ENCODE measurements at places on chromosomes 2 and 18.

DNA sequence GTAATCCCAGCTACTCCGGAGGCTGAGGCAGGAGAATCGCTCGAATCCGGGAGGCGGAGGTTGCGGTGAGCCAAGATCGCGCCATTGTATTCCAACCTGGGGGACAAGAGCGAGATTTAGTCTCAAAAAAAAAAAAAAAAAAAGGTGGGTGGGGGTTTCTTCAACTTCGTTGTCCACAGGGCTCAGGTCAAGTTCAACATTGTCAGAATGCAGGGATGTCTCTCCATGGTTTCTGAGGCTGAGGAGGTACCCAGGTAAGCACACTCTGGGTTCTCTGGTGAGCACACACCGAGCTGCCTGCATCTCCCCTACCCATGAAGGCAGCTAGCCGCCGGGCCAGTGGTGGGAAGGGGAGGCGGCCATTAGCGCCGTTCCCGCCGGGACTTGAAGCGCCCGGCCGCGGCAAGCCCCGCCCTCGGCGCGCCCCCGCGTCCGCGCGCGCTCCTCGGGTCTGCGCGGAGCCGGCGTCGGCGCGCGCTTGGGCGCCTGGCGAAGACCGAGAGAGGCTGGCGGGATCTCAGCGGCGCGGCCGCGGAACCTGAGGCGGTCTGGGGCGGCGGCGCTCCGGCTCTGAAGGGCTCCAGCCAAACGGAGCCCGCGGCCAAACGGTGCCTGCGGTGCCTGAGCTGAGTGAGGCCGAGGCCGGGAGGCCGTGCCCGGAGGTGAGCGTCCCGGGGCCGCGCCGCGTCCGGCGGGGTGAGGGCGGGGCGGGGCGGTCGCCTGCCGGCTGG lies at the start of gene UBXN2A:
Gene UBXN2A (plus strand): TSS at position 477 of the 731 bp plus-strand sequence. CDS start 17,852 bp downstream, outside the sequence.
- peak; percentile 60 for DNase-seq

DNA sequence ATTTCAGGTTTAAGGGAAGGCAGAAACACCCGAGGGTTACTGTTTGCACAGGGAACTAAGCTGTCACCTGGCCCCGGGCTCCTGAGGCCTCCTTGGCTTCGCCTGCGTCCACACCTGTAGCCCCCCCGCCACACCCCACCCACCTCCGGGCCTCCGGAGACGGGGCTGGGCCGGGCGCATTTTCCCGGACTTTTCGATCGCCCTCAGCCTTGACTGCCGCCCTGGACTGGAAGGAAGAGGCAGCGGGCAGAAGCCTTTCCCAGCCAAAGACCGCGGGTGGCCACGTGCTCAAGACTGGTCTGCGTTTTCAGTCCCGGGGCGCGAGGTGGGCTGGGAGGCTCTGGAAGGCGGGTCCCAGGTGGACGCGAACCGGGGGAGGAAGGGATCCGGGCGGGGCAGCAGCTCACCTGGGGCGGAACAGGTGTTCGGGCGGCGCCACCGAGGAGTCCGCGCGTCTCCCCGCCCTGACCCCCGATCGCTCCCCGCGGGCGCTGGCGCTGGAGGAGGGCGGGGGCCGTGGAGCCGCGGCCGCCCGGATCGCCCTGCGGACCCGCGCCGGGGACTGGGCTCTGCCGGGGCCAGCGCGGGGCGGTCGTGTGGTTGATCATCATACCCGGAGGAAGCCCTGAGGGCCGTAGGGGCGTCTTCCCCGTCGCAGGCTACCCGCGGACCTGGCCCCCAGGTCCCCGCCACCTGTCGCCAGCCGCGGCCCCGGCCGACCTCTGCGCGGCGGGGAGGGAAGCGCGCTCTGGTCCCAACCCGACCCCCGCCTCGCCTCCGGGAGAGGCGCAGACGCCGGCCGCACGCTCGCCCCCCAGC lies 3.2 kb downstream of the ID2 start:
- DNase-seq, result no peak

GRCh38 chr2:134582547-134582899 lies 136.3 kb downstream of the TMEM163 start:
- DNase-seq, result no peak

DNA sequence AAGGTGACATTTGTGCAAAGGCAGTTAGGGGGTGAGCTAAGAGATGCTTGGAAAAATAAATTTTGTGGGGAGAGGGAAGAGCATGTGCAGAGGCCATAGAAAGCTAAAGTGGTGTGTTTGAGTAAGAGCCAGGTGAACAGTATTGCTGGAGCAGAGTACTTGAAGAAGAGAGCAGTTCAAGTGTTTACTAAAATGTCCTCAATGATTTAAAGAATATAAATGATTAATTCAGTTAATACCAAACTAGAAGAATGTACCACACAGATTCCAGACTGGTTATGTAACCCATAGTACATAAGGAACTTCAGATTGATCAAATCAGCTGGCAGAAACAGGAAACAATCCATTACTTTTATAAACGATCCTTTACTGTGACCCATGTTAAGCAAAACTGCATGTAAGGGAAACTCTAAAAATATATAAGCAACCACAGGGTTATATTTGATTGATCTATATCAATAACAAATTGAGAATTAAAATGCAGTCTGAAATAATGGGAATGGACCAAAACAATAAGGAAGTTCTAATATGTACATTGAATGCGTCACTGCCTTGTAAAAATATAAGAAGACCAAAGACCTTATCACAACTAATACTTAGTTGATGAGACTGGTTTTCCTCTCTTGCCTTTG lies 76.9 kb downstream of the LDAH start:
- DNase-seq, result no peak

GRCh38 chr2:118752762-118753429 lies 94.6 kb downstream of the EN1 start:
- no peak for DNase-seq

DNA sequence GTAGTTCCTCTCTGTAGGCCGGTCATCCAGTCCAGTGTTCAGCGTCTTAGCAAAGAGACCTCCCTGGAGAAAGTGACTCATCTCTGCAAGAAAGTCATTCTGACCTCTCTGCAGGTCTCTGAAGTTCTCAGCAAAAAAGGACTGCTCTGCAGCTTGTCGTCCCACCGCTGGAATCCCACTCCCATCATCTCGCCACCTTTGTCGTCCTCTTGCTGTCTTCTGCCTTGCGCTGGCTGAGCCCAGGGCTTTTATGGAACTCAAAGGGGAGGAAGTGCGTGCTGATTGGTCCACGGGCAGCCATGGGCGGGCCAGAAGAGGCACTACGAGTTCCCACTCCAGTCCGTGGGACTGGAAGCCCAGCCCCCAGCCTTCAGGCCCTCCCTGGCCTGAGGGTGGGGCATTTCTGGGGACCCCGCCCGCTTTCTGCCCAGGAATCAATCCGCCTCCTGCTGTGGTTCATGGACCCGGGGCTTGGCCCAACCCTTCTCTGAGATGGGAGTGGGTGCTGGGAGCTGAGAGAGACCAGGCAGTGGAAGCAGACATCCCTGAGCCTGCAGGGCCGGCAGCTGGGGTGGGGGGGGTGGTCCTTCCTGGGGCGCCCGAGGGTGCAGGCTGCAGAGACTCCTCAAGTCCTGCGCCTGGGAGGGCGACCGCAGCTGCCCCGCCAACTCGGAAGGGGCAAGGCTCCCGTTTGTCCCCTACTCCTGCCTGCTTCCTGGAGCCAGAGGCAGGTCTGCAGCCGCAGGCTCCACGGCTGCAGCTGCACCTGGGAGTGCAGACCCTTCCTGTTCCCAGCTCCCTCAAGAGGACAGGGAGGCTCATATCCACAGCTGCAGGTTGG lies 660.7 kb upstream of the RAB6C start:
- DNase-seq, result no peak

GRCh38 chr18:25799231-25799630 lies 291.2 kb downstream of the SS18 start:
- no peak for DNase-seq

- DNase-seq, result no peak
These were observed 1640.1 kb upstream of the CELF4 start for GRCh38 chr18:39205565-39206195.

GRCh38 chr2:201180010-201180409 lies 2.9 kb upstream of the CASP10 start:
- no peak for DNase-seq

Measured in smooth muscle cell of the brain vasculature (primary cell).